ENCODE measurements at places on chromosomes 5 and 9.
A peak's percentile ranks its signal among the peaks of the same experiment; 100 is the strongest.

DNA sequence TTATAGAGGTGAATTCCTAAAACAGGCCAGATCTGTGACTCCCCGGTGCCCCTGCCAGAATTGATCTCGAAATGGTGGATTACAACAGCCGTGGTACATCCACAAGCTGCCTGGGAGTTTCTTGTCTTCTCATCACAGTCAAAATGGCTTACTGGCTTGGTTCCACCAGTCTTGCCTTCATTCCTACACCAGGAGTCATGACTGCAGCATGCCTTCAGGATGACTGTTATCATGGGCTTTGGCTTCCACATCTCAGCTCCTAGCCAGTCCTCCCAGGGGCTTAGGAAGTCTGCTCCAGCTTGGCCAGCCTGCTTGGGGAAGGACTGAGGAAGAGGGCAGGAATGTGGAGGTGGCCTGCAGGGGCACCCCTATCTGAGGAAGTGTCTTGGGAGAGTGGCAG, 132.9 kb upstream of the NR3C1 start:
- DNase-seq, result no peak

- DNase-seq, result no peak
Measured at GRCh38 chr9:87445646-87446045, 52.0 kb upstream of the DAPK1 start.

DNA sequence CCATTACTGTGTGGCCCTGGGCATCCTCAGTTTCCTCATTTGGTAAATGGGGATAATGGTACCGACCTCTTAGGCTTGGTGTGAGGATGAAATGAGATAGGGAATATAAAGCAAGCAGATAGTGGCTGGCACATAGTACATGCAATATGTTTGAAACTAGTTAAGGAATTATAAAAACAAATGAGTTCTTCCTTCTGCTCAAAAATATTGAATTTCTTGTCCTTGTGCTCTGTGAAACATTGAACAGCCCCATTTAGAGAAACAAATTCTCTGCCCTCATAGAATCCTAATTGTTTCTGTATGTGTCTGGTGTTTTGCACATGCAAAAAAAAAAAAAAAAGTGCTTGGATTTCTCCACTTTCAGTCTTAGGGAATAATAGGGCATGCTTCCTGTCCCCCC, 39.7 kb downstream of the PTCD2 start:
- no peak for DNase-seq

DNA sequence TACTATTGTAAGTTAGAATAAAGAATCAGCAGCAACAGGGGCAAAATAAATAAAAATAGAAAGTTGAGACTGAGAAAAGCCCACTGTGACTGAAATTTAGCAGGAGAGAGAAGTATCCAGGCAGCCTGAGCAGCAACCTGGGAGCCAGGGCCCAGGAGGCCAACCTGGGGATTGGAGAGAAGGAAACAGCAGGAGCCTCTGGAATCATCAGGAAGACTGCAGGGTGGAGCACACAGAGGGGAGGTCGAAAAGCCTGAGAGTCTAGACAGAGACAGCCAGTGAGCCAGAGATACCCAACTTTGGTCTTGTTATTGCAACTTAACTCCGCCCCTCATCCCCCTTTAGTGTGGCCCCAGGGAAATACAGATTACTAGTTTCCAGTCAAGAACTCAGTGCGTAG, 98.6 kb downstream of the SLC1A3 start:
- DNase-seq, result no peak

- no peak for DNase-seq
Measured at GRCh38 chr9:37082214-37082765, 38.1 kb upstream of the ZCCHC7 start.

DNA sequence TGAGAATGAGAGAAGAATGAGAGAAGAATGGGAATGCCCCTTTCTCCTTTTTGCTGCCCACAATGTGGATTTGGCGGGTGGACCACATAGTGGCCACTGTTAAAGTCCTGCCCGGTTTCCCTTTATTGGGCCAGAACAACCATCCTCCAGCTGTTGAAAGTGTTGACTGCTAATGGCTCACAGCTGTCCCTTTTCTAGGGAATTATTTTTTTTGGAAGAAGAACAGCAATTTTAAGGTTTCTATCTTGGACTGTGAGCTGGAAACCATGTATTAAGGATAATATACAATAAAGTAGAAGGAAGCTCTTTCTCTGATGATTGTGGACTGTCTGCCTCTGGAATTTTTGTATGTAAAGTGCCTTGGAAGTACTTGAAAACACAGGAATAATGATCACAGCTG, 185.9 kb downstream of the DMRT2 start:
- DNase-seq, result no peak

- DNase-seq, result no peak
Measured at GRCh38 chr5:58804291-58804690, 221.4 kb downstream of the RAB3C start.

DNA sequence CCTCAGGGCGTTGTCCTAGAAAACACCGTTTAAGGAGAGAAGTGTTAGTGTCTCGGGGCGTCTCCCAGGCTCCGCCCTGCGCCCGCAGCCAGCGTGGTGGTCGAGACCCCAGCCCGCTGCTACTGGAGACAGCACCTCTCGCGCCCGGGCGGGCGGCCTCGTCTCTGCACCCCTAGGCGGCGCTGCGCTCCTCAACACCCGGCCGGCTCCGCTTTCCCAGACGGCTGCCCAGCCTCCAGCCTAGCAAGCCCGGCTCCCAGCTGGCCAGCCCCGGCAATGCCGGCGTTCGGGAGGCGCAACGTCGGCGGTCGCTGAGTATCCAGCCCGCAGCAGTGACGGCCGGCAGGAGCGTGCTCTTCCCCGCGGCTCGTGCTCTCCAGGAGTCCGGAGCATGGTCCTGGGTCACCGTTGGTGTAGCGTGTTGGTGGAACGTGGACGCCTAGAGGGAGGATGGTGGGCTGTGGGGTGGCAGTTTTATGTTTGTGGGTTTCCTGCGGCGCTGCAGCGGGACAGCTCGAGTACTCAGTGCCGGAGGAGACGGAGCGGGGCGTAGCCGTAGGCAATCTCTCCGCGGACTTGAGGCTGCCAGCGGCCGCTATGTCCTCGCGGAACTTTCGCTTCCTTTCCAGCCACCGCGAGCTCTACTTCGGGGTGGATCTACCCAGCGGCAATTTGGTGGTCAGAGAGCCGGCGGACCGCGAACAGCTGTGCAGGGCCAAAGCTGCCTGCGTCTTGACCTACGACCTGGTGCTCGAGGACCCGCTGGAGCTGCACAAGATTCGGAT, 536 bp downstream of the PCDHAC1 start:
- peak; percentile 12 for DNase-seq

DNA sequence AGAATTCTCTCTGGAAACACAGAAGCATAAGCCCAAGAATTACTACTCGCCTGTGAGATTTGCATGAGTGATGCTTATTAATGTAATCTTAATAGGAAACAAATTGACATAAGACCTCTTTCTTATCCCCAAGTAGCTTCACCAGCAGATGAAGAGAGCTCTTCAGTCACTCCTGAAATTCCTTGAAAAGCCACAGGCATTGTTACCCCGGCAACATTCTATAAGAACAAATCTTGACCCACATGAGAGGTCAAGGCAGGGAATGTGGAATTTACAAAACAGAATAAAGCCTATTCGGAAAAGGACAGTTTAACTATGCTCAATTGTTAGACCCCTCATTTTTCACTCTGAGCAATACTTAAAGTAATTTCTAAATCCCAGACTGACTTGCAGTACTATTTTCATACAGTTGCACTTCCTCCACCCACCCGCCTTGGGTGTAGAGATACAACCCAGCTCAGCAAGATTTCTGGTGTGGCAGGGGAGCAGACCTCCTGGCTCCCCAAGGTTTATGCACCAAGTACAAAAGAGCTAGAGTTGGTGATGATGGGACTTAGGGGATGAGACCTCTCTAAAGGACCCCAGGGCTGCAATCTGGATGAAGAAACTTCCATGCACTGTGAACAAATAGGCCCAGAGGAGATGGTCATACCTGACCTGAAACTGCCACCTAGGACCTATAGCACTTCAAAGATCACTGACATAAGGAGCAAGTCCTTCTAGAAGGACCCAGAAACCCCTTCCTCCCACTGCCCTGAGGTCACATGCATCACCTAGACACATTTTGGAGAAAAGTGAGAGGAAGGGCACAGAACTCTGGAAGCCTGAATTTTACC, 242.1 kb downstream of the ZNF608 start:
- DNase-seq, result no peak

DNA sequence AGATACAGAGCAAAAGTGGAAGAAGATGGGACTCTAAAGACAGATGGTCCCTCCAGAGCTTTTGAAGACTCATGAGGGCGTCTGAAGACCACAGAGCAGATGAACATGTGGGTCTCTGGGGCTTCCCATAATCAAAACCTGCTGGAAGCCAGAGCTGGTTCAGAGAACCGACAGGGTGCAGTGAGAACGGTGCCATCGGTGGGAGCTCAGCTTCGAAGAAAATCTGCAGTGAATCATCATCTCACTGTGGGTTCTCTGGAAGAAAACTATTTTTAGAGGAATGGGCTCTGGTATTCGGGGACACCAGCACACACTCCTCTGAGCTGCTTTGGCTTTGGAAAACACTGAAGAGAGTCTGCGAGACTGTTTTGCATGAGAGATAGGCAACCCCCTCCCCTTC, 222.4 kb upstream of the PANK3 start:
- no peak for DNase-seq

DNA sequence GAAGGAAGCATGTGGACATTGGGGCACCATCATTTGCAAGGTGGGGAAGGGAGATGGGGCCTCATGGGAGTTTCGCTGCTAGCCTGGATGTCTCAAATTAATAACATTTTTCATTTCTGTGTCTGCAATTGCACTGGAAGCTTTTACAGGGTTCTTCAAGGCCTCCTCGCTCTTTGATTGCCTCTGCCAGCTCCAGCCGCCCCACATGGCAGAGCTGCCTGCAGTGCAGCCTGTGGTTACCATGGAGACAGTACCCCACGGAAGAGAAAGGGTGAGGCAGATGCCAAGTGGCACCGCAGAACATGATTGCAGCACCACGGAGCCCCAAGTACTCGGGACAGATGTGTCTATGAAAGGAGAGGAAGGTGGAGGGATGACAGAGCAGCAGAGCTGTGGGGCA, 25.4 kb downstream of the CTNND2 start:
- DNase-seq, result no peak

- no peak for DNase-seq
Measured at GRCh38 chr9:127114606-127115005, 7.8 kb downstream of the ANGPTL2 start.

DNA sequence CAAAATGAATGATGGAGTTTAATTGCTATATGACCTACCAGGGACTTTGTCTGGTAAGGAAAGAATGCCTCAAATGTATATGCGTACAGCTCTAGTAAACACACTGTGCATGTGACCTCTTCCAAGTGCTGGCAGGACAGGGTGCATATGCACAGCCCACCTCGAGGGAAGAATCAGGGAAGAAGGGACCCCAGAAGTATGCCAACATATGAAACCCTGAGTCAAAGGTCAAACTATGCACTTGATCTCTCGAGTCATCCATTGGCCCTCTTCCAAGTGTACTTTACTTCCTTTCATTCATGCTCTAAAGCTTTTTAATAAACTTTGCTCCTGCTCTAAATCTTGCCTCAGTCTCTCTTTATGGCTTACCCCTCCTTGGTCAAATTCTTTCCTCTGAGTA, 804.6 kb upstream of the COX7C start:
- no peak for DNase-seq

DNA sequence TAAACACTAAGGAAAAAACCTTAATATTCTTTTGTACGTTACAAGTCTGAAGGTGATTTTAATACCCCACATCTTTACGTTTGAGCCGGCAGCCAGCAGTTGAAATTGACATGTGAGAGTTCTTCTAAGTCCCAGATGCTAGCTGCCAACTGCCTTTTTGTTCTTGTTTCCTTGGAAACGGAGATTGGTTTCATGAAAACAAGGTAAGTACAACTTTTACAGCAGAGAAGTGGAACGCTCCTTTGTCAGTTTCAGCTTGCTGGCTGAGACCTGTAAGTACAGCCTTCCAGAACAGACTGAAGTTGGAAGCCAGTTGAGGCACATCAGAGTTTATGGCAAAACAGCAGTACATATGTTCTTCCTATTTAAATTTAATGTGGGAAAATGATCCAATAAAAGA, 1018.4 kb upstream of the ARRDC3 start:
- DNase-seq, result no peak

GRCh38 chr5:177066224-177066623, 20.5 kb upstream of the FGFR4 start:
- no peak for DNase-seq

DNA sequence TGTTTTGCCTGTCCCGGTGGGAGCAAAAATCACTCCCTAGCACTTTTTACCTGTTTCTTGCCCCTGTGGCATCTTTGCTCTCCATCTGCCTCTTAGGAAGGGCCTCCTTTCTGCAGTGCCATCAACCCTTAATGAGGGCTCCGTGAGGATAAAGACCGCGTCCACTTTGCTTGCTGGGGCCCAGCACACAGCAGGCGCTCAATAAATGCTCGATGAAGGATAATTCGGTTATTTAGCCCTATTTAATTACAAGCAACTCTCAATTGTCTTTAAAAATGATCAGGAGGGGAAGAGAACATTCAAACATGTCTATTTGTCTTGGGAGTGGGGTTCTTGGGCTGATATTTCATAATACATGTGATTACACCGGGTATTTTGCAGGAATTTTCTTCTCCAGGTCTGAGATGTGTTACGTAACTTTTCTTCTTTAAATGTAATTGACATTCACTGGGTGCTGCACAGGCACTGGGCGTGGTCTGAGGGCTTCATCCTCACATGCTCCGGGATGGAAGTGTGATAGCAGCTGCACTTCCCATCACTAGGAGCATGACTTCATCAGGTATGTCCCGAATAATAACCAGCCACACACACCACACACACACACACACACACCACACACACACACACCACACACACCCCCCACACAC, 19.8 kb upstream of the NTNG2 start:
- no peak for DNase-seq

GRCh38 chr5:120096413-120096812, 367.7 kb upstream of the PRR16 start:
- no peak for DNase-seq

- no peak for DNase-seq
Measured at GRCh38 chr9:91036356-91036755, 234.7 kb downstream of the SYK start.

GRCh38 chr5:149360272-149360671, 2.4 kb downstream of the PCYOX1L start:
- no peak for DNase-seq

- no peak for DNase-seq
Measured at GRCh38 chr5:153629027-153629895, 138.8 kb downstream of the GRIA1 start.

DNA sequence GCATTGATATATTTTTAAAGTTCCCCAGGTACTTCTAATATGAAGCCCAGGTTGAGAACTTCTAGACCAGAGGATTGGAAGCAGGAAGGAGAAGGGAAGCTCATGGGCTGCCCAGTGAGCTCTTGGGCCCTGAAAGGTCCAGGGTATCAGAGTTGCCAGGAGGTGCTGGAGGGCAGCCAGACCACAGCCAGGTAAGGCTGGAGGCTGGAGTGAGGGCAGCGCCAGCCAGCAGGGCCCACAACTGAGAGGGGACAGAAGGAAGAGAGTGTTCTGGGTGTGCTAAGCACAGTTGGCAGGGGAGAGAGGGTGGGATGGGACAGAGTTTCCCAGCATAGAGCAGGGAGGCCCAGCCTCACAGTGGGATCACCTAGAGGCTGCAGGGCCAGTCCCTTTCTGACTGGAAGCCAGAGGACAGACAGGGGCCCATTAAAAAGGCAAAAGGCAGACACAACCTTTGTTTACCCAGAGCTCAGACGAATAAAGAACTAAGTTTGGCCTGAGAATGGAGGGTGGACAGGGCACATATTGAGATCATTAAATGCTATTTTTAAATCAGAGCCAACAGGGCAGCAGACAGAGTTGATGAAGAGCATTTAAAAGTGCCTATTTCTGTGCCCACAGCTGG, 94.9 kb downstream of the PDE8B start:
- DNase-seq, result no peak

GRCh38 chr5:74337984-74338310, 302.6 kb downstream of the ENC1 start:
- no peak for DNase-seq

- no peak for DNase-seq
Measured at GRCh38 chr9:129272348-129273025, 94.4 kb upstream of the IER5L start.
